ENCODE measurements at places on chromosomes 5 and 9.

- no peak for DNase-seq
These were observed 54.4 kb downstream of the ENTREP1 start for GRCh38 chr9:69379270-69379982.

- no peak for DNase-seq
These were observed 139.7 kb downstream of the FBXO4 start for GRCh38 chr5:42064821-42065220.

DNA sequence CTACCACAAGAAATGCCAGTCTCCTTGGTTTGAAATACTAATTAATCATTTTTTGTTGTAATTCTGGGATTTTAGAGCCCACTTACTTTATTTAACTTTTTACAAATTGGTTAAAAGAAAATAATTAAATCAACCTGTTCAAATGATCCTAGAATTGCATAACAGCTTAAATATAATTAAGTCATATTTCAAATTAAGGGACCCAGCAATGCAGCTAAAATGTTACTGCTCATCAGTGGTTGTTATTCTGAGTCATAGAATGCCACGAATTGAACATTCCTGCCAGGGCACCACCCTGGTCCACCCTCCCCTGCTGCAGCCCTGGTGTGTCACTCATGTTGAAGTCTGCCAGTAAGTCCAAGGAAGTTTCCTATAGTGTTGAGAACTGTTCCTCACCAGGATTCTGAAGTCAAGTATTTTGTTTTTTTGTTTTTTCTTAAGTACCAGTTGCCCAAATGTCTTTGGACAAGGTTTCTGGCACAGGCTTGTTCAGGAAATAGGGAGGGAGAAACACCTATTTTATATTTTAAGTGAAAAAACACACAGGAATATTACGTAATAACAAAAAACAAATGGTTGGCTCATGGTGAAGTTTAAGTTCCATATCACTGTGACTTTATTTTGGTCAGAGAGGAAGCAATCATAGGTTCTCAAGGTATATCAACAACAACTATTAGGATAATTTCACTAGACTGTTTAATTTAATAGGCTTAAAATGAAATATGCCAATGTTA is 4.3 kb upstream of the ITGA1 start:
- DNase-seq, result no peak

- DNase-seq, result no peak
These were observed 28.8 kb upstream of the TLE4 start for GRCh38 chr9:79542735-79543620.

DNA sequence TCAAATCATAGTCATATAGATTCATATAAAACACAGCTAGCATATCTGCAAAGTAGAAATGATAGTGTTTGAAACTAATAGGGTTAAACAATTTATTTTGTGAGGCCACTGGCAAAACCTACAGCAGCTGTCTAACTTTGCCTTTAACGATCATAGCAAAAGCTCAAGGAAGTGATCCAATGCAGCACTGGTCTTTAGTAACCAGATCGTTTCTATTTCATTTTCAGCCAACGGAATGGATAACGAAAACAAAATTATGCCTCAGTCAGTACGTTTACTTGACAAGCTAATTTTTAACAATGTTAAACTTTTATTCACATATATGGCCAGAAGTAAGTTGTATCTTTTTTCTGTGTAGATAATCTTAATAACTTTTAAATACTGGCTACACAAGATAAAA is 17.7 kb downstream of the MLLT3 start:
- DNase-seq, result no peak

DNA sequence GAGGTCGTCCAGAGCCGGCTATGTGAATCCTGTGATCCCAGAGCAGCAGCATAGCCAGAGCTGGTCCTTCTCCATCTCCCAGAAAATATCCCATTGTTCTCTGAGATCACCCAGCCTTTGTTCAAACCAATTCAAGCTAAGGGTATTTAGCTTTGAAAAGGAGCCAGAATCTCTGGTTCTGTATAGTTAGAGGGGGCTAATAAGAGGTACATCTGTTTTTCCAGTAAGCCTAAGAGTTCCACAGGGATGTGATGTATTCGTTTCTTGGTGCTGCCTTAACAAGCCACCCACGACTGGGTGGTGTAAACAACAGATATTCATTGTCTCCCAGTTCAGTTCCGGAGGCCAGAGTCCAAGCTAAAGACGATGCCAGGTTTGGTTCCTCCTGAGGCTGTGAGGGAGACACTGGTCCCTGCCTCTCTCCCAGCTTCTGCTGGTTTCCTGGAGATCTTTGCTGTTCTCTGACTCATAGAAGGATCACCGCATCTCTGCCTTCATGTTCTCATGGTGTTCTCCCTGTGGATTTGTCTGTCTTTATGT is 344.8 kb downstream of the MTRR start:
- DNase-seq, result no peak

DNA sequence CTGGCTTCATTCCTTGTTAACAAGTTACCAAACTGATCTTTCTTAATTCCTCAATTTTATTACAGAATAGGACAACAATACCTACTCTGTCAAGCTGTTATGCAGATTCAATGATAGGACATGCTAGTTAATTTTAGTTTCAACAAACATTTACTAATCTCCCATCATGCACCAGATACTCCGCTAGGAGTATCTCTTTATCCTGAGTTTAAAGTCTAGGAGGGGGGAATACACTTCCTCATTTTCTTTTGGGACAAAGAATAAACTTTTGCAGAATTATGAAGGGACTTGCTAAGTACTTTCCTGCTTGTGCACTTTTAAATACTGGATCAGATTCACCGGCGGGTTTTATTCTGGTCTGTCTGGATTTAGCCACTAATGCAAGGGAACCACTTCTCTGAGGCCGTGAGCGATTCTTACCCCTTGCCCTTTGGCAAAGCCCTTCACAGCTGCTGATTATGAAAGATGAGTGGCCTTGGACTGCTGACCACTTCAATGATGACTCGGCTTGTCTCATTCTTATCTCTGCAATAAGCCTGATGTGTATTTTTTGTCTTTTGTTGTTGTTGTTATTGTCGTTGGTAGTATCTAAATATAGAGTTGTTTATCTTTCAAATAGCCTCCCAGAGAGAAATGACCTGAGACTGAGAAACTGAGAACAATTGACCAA is 73.9 kb downstream of the RMI1 start:
- DNase-seq, result no peak

DNA sequence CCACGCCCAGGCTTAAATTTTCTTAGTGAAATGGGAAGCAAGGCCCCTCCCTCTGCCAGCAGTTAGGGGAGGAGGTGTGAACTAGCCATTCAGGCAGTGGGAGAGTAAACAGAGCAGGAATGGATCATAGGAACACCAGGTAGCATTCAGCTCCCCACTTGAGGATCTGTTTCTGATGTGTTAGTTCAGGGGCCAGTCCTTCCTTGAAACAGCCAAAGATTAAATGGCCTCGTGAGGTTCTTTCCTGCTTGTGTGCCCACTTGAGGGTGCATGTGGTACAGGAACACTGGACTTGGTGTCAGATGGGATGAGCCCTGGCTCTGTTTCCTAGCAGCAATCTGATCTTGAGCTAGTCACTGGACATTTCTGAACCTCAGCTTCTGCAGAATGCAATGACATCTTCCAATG is 21.2 kb downstream of the FAXDC2 start:
- DNase-seq, result no peak

- DNase-seq, result no peak
These were observed 11.0 kb upstream of the NANS start for GRCh38 chr9:98045234-98046179.

DNA sequence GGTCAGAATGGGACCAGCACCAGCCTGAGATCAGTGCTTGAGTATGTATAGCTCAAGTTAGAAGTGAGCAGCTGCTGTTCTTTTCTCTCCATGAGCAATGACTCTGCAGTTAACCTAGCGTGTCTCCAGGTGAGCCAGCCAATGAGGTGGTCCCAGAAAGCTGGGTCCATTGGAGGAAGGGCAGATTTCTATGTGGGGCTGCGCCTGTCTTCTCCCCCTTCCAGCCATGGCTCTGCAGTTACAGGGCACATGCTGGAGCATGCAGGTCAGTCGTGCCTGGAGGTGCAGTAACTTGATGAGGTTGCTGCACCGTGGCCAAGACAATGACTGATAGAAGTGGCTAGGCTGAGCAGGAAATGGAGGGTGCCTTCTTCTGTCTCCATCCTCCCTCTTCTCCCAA is 29.6 kb upstream of the CXCL14 start:
- no peak for DNase-seq

GRCh38 chr5:77853353-77853907 is 77.3 kb upstream of the TBCA start:
- DNase-seq, result no peak

- DNase-seq, result no peak
These were observed 1.0 kb upstream of the TSLP start for GRCh38 chr5:111070272-111071134.

DNA sequence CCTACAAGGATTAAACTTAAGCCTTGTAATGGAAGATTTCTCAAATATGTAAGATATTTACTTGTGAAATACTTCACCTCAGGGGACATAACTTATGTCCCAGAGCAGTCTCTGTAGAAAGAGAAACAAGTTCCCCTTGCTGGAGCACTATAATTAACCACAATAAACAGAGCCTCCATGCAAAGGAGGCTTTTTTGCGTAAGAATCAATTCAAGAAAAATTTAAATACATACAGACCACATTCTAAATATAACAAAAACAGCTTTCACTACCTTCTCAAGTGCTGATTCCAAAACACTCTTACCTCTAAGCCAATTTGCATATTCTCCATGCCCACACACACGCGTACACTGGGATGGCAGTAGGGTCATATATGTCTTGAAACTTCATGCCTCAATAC is 30.7 kb upstream of the CCNB1 start:
- DNase-seq, result no peak

DNA sequence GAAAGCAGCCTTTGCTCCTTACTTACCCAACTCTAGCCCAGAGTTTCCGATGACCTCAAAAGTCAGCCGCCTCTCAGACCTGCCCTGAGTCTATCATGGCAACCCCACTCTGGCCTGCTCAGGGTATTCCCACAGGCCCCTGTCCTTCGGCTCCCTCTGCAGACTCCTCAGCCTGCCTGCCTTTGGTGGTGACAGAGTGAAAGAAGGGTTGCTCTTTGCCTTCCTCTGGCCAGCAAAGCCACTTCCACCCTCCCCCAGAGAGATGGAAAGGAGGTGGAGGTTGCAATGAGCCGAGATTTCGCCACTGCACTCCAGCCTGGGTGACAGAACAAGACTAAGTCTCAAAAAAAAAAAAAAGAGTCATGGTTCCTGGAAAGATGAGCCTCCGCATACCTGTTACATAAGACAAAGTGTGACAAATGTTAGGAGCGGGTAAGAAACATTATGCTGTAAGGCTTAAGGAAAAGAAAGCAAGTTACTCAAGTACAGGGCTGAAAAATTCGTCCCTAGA is 2.3 kb upstream of the SMIM33 start:
- no peak for DNase-seq

DNA sequence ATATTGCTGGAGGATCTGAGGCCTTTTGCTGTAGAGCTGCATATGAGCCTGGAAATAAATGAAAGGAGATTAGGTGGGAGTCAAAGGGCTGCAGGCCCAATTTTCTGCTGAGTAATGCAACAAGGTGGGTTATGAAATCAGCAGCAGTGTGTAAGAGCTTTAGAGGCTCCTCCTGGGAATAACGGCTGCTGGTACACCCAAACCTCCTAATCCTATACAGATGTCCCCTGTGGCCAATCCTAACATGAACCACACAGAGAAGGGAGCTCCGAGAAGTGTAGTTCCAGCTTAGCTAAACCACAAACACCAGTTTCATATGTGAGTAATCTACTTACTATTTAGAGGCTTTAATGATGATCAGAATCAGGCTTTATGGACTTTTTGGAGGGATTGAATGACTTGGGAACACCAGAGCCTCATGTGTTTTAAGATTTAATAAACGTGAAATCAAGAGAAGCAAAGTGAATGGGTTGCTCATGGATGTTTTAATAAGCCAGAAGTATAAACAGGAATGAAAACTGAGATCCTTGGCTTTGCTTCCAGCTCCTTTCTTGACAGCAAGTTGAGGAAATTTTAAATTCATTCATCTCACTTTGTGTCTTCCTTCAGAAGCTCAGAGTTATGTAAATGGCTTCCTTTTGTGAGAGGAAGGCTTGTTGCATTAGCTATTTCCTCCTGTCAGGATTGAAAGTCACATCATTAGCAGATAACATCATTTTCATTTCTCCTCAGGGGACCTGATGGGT is 437.5 kb downstream of the TMEM232 start:
- DNase-seq, result no peak

All from effector CD8-positive, alpha-beta T cell (primary cell).